Suppressor macrophage treated with lipopolysaccharide for 1 hour (primary cell): ENCODE measurements at places on chromosomes 1 and 21.

DNA sequence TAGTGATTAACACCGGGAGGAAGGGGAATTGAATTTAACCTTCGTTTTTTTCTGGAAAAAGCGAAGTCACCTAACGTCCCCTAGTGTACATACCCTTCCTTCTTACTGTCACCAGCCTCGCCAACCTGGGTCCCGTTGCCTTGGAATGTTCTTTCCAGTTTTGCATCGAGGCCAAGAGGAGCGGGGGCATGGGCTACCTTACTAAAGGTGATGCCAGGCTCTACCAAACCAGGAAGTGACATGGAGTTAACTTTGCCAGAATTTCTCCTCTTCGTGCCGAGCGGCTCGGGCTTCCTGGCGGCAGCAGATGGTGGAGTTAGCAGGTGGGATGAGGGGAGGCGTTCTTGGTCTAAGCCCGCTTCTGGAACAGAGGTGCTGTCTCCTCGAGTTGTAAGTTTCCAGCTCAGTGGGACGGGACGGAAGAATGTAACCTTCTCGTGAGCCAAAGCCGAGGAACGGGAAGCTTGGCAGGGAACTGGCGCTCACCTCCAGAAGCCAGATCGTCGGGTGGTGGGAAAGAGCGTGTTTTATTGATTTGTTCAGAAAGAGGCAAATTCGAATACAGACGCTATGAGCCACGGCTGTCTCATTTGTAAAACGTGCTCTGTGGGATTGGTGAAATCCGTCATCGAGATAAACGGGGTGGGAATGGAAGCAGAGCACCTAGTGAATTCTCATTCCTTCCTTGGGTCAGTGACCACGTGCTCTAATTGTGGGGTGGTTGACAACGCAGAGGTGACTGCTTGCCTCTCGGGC, 486 bp downstream of the NIPAL3 start:
- no peak for DNase-seq

DNA sequence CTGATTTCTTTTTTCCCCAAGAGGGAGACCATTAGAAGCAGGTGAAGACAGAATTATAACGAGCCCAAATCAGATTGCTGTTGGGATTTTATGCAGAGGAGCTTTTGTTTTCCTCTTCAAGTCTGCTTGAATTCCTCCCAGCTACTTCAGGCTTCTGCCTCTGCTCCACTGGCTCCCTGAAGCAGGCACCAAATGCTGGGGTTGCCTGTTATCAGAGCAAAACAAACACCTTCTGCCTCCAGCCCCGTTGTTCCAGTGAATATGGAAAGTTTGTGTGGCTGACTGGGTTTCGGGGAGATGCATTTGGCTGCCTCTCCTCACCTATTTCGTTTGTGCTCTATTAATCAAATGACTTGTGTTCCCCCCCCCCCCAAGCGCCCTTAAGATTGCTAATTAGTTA, 209.2 kb downstream of the URB2 start:
- no peak for DNase-seq

- DNase-seq, result no peak
These were observed 1171.4 kb upstream of the ADGRL2 start for GRCh38 chr1:80629304-80629837.

DNA sequence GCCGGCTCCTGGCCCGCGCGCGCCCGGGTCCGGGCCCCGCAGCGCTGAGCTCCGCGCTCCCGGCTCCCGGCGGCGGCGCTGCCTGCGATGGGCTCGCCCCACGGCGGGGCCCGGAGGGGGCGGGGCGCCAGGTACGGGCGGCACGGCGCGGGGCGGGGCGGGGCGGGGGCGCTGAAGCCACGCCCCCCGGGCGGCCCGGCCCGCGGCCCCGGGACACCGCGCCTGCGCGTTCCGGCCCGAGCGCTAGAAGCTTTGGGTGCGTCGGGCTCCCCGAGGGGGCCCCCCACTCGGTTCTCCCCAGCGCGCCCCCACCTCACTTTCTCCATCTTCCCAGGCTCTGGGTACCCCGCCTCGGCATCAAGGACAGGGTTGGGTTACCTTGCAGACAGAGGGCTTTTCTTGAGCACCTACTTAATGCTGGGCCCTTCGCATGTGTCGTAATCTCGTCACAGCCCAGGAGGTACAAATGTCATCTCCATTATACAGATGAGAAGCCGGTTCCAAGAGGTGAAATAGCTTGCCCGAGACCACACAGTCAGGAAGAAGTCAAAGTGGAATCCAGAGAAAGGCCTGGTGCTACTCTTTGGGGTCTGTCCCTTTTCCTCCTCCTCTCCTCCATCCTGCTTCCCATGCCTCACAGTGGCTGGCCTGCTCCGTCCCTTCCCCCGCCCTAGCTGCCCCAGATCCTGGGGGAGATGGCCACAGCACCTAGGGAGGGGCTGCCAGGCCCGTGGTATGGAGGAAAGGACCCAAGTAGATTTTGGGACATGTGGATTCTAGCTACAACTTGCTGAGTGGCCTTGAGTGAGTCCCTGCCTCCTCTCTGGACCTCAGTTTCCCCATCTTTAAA, 46.5 kb downstream of the RAP1GAP start:
- DNase-seq, result peak; percentile 32

- no peak for DNase-seq
These were observed 39.6 kb downstream of the RERE start for GRCh38 chr1:8777867-8778266.

DNA sequence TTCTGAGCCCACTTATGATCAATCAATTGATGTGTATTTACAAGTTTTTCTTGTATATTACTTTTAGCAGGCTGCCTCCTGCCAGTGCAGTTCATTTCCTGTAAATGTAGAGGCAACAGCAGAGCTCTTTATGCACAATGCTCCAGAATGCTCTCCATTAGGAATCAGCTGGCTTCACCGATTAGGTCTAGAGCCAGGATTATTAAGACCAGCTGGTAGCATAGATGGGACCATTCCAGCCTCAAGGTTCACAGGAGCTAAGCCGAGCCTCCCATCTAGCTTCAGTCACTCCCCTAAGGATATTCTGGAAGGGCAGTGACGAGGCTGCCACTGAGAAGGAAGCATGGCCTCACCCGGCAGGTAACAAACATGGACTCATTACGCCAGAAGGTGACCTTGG, 36.8 kb downstream of the DHRS3 start:
- no peak for DNase-seq

DNA sequence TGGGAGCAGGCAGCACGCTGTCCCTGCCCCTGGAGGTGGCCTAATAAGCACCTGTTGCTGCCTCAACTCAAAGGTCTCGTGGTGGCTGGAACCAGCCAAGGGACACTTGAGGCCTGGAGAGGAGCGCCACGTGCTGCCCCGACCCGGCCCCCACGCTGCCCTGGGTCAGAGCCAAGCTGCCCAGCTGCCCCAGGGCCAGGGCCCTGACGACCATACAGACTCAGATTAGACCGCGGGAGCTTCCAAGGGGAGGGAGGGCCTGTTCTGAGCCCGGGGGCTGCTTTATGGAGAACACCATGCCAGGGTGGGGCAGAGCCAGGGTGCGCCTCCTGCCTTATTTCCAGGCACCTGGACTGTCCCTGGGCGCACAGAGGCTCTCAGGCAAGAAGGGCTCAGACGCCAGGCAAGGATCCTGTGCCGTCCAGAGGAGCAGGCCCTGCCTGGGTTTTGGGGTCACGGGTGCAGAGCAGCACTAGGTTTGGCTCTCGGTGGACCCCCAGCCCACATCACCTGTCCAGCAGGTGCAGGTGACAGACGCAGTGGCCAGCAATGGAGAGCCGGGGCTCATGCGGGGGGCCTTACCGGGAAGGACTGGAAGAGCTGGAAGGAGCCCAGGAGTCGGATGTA, 18.6 kb downstream of the KRTAP10-1 start:
- DNase-seq, result no peak

GRCh38 chr1:109485001-109485400, 1.3 kb downstream of the ATXN7L2 start:
- DNase-seq, result no peak

GRCh38 chr1:33331444-33332356, 10.8 kb upstream of the A3GALT2 start:
- peak; percentile 12 for DNase-seq

DNA sequence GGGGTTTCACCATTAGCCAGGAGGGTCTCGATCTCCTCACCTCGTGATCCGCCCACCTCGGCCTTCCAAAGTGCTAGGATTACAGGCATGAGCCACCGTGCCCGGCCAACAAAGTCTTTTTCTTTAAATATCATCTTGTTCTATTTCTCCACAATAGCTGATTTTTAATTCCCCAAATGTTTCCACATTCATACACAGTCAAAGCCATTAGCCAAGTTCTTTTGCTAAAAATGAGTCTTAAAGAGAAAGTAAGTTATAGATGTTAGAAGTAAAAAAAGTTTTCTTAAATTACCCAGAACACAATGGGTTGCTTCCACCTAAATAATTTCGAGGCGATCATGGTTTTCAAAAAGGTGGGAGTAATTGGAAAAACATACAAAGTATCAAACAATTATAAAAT, 30.6 kb downstream of the C2CD2 start:
- no peak for DNase-seq

DNA sequence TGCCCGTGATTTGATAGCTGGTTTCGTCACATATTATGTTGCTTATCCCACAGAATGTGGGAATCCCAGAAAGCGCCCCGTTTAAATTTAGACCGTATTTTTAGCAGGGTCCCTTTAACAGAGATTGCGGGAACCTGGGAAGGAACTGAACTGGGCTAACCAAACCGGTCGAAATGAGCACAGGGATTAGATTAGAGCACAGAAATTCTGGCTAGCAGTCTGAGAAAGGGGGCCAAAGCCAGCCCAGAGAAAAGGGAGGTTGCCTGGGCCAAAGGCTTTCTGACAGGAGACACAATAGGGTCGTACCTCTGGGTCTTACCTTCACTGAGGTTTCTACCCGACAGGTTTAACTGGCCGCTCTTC, 327 bp downstream of the LRRC40 start:
- peak; percentile 66 for DNase-seq

DNA sequence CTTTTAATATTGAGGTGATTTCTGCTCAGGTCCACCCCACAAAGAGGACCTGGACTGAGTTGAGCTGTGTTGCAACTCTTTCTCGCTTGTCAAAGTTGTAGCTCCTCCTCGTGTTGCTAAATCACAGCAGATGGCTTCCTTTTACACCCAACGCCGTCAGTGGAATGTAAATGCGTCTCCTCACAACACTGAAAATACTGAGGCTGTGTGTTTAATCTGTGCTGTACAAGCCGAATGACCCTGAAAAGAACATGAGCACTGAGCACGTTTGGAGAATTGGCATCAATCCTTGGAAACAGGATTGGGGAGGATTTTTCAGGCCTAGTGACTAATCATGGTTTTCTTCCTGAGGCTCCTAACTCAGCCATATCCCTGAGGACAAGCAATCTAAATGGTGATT, 196.0 kb downstream of the CRB1 start:
- peak; percentile 12 for DNase-seq

DNA sequence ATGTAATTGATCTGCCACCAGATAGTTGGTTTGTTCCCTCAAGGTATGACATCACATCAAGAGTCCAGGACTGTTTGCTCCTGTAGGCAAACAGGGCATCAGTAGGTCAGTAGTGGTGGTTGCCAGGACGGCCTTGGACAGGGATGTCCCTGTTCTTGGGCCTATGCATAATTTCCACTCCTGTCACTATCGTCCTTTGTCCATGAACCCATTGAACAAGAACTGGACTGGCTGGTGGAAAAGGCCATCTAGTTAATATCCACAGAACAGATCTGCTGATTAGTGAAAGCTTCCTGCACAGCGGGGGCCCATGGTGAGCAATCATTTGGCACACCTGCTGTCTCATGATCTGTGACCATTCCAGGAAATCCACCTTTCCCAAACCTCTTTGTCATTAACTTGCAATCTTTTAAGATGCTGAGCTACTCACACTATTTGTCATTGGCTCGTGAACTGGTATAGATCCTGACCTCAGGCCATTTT, 12.4 kb upstream of the BSDC1 start:
- DNase-seq, result no peak

DNA sequence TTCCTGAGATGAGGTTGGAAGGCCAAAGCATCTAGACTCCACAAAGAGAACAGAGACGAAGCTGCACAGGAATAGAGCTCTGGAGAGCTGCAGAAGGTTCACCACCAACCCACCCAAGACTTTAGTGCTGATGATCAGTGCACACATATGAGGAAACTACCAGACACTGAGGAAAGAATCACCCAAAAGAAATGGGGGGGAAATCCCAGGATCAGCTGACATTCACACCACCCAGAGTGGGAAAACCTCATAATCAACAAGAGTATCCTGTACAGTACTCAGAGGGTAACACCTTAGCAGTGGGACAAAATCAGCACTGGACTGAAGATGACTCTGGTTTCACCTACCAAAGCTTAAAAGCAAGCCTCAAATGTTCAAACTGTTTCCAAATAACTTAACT, 36.4 kb downstream of the DENND1B start:
- peak; percentile 33 for DNase-seq

DNA sequence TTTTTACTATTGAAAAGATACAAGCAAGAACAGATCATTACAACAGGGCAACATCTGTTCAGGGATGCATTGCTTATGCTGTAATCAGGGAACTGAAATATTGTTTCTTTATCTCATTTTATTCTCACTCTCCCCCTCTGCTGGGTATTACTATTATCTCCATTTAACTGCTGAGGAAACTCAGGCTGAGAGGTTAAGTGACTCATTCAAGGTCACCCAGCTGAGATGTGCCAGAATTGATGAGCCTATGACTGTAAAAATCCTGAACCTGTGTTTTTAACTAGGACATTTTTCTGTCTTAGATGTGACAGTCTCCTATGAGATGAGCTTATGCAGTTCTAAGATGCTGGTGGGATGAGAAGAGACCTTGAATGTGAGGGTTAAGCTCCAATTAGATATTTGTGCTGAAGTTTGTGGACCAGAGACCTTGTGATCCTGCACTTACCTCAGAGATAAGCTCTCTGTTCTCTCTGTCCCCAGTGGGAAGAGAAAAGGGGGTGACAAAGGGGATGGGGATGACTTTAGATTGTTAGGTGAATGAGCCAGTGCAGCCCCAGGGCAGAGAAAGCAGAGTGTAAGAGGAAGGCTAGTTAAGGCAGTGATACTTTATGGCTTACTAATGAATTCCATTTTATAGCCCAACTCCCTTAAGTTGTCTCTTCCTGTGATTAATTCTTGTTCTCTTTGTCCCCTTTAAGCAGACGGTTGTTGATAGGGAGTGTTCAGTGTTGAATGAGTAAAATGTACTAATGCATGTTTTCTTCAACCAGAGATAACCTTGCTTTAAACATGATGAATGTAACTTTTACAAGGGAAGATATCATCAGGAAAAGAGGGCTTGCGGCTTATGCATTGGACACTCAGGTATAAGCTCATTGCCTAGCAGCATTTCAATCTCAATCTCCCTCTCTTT, 111.4 kb downstream of the HLX start:
- DNase-seq, result peak; percentile 65

DNA sequence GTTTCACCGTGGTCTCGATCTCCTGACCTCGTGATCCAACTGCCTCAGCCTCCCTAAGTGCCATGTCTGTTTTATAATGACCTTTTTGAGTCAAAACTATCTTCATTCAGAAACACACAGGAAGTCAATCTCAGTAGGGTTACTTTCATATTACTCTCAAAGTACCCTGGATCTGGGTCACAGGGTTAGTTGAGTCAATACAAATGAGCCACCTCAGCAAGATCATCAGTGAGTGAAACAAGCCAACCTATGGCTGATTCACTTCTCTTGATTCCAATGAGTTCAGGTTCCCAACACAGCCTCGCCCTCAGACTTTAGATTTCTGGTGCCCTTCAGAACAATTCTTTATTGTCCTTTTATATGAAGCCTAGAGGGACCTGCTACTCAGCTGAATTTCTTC, 76.9 kb downstream of the ZC3H11B start:
- no peak for DNase-seq
